ENCODE measurements at places on chromosomes 12 and 14. TPM values are rescaled to one million over a fixed set of nuclear protein-coding genes. Genes with fewer than 3 reads are reported as not detected.

PTPRR gene
- 977 TPM for polyA plus RNA-seq

SLC10A1 gene
- polyA plus RNA-seq, result 0.23 TPM

KCNH3 gene
- 1.3 TPM for polyA plus RNA-seq

REM2 gene
- not detected for polyA plus RNA-seq

TCL1A gene
- not detected for polyA plus RNA-seq

CBLN3 gene
- 2.9 TPM for polyA plus RNA-seq

SERPINA12 gene
- polyA plus RNA-seq, result not detected

IL22 gene
- polyA plus RNA-seq, result 2.3 TPM

HNF1A gene
- polyA plus RNA-seq, result not detected

SCN8A gene
- 30.8 TPM for polyA plus RNA-seq

IQSEC3 gene
- 30.1 TPM for polyA plus RNA-seq

OAS3 gene
- polyA plus RNA-seq, result 1.5 TPM

ANKRD33 gene
- not detected for polyA plus RNA-seq

CHGA gene
- not detected for polyA plus RNA-seq

ANKRD52 gene
- 10.7 TPM for polyA plus RNA-seq

CCDC184 gene
- 41.6 TPM for polyA plus RNA-seq

PMEL gene
- not detected for polyA plus RNA-seq

CCDC38 gene
- not detected for polyA plus RNA-seq

TGM1 gene
- not detected for polyA plus RNA-seq

LRFN5 gene
- 39.3 TPM for polyA plus RNA-seq

SOX5 gene
- polyA plus RNA-seq, result 19.5 TPM

USP44 gene
- polyA plus RNA-seq, result 2.6 TPM
